A549 treated with Mapracorat at 1 μM for 4 hours (cell line): ENCODE measurements at places on chromosomes 16 and 17. TPM values are rescaled to one million over a fixed set of nuclear protein-coding genes. Genes with fewer than 3 reads are reported as not detected.

FADS6 gene
- total RNA-seq = not detected in 5 replicates

CSH2 gene
- not detected in 5 replicates for total RNA-seq

C17orf50 gene
- total RNA-seq = 0.21 to 0.59 TPM (median 0.34 TPM) in 4 of 5 replicates, not detected in the other

SCGB1C2 gene
- total RNA-seq = not detected in 5 replicates

ALDH3A2 gene
- total RNA-seq = 144 to 182 TPM (median 175 TPM) in 5 replicates

PLSCR3 gene
- total RNA-seq = 37.1 to 48.8 TPM (median 43.3 TPM) in 5 replicates

KRT40 gene
- total RNA-seq = not detected in 5 replicates

FNDC8 gene
- total RNA-seq = 0.10 to 0.28 TPM (median 0.10 TPM) in 3 of 5 replicates, not detected in the others

GRAPL gene
- total RNA-seq = 0.22 TPM in 1 of 5 replicates, not detected in the others

KRTAP4-9 gene
- total RNA-seq = not detected in 5 replicates

NRN1L gene
- total RNA-seq = 0.29 TPM in 1 of 5 replicates, not detected in the others

TBC1D3H gene
- total RNA-seq = not detected in 5 replicates

MILR1 gene
- total RNA-seq = 1.3 to 2.2 TPM (median 1.7 TPM) in 5 replicates

CIITA gene
- total RNA-seq = 0.05 to 0.13 TPM (median 0.07 TPM) in 5 replicates

CLDN7 gene
- 1.5 to 3.0 TPM (median 2.0 TPM) in 5 replicates for total RNA-seq

RNPS1 gene
- total RNA-seq = 243 to 289 TPM (median 255 TPM) in 5 replicates

HGS gene
- total RNA-seq = 137 to 220 TPM (median 209 TPM) in 5 replicates

MT1H gene
- not detected in 5 replicates for total RNA-seq

HSD11B2 gene
- total RNA-seq = 1.6 to 2.4 TPM (median 2.1 TPM) in 5 replicates

KRT33A gene
- not detected in 5 replicates for total RNA-seq

SPNS2 gene
- 7.6 to 15.2 TPM (median 10.6 TPM) in 5 replicates for total RNA-seq

MMP15 gene
- 30.3 to 45.9 TPM (median 42.3 TPM) in 5 replicates for total RNA-seq

C17orf78 gene
- total RNA-seq = not detected in 5 replicates

MYO1D gene
- 1.9 to 3.3 TPM (median 2.8 TPM) in 5 replicates for total RNA-seq

CD300LG gene
- total RNA-seq = not detected in 5 replicates

MFAP4 gene
- 0.08 to 0.13 TPM (median 0.09 TPM) in 3 of 5 replicates, not detected in the others for total RNA-seq

CTRB2 gene
- not detected in 5 replicates for total RNA-seq

PRSS33 gene
- total RNA-seq = not detected in 5 replicates

ARHGAP27 gene
- total RNA-seq = 10.5 to 17.7 TPM (median 16.3 TPM) in 5 replicates

SYT17 gene
- 9.7 to 13.1 TPM (median 11.0 TPM) in 5 replicates for total RNA-seq

BAIAP3 gene
- 0.49 to 1.4 TPM (median 1.00 TPM) in 5 replicates for total RNA-seq

LMF1 gene
- 7.9 to 10.0 TPM (median 8.5 TPM) in 5 replicates for total RNA-seq

NPIPB6 gene
- 1.2 to 2.0 TPM (median 1.7 TPM) in 5 replicates for total RNA-seq

SLC52A1 gene
- 0.42 to 0.97 TPM (median 0.76 TPM) in 5 replicates for total RNA-seq

TBC1D3E gene
- total RNA-seq = not detected in 5 replicates

PIK3R5 gene
- total RNA-seq = 0.05 to 0.14 TPM in 2 of 5 replicates, not detected in the others

ATP2C2 gene
- total RNA-seq = 0.10 to 0.30 TPM (median 0.17 TPM) in 5 replicates

LGALS9B gene
- total RNA-seq = 0.10 TPM in 1 of 5 replicates, not detected in the others

FBXL16 gene
- total RNA-seq = 9.5 to 15.8 TPM (median 11.2 TPM) in 5 replicates

KRT24 gene
- total RNA-seq = not detected in 5 replicates

CMTM3 gene
- 85.6 to 94.6 TPM (median 92.5 TPM) in 5 replicates for total RNA-seq

GPR179 gene
- total RNA-seq = 0.02 to 0.04 TPM (median 0.03 TPM) in 3 of 5 replicates, not detected in the others

SMIM22 gene
- total RNA-seq = not detected in 5 replicates

PIK3R6 gene
- not detected in 5 replicates for total RNA-seq

CHP2 gene
- 0.08 TPM in 1 of 5 replicates, not detected in the others for total RNA-seq

KRTAP4-3 gene
- not detected in 5 replicates for total RNA-seq
